ENCODE measurements at places on chromosomes 3 and 15.

DNA sequence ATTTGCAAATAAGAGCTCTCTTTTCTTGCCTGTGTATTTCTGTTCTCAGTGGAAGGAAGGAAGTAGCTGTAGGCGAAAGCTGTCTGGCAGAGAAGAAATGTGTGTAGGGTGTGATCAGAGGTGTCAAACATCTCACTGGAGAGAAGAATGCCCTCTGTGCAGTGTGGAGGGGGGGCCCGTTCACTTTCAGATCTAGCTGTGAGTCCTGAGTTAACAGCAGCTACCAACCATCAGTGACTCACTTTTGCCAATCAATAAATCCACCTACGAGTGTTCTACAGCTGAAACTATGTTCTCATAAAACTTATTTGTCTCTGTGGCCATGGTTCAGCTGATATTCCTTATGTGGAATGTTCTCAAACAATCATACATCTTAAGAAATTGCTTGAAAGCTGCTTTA is 103.7 kb downstream of the FRMD4B start:
- DNase-seq = peak; percentile 19

GRCh38 chr15:78394981-78395616 is 42.9 kb upstream of the IREB2 start:
- no peak for DNase-seq

DNA sequence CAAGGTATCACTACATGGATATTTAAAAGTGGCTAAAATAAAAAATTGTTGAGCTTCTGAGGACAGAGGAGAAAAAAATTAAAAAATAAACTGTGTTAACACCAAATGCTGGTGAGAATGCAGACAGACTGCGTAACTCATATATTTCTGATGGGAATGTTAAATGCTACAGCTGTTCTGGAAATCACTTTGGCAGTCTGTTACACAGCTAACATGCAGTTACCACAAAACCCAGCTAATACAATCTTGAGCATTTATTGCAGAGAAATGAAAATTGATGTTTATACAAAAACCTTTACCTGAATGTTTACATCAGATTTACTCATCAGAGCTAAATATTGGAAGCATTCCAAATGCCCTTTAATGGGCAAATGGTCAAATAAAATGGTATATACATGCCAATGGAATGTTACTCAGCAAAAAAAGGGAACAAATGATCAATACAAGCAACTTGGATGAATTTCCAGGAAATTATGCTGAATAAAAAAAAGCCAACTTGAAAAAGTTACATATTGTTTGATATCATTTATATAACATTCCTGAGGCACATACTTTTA is 24.6 kb downstream of the MNS1 start:
- DNase-seq = no peak

GRCh38 chr15:97893967-97894366 is 66.5 kb upstream of the ARRDC4 start:
- no peak for DNase-seq

- no peak for DNase-seq
Measured at GRCh38 chr3:169545606-169546005, 117.9 kb downstream of the MECOM start.

GRCh38 chr15:71784719-71785118 is 25.6 kb upstream of the NR2E3 start:
- no peak for DNase-seq

- peak; percentile 15 for DNase-seq
Measured at GRCh38 chr3:150545419-150546225, 674 bp downstream of the SERP1 start.

- DNase-seq = no peak
Measured at GRCh38 chr15:36881516-36881915, 218.8 kb downstream of the MEIS2 start.

DNA sequence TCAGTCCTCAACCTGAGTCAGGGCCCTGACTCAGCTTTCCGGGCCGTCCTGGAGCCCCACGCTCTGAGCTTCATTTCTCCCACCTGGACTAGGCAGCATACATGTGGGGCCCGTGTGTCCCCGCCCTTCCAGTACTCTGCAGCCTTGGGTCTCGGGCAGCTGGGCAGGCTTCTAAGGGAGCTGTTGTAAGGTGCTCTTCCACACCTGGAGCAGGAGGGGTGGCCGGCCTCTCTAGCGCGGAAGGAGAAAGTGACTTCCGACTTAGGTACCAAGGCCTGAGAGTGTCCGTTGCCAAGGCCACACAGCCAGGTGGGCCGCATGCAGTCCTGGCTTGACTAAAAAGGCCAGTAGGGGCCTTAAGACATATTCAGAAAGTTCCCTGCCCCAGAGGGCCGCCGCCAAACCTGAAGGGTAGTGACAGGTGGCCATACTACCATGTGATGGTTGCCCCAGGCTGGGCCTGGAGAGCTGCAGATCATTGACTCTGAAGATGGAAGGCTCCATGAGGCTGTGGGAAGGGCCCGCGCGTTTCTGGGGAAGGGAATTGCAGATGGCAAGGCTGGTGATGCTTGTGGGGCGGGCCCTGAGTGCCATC is 9.4 kb upstream of the SEMA3B start:
- DNase-seq = no peak
